ENCODE measurements at places on chromosomes 5 and 9.

DNA sequence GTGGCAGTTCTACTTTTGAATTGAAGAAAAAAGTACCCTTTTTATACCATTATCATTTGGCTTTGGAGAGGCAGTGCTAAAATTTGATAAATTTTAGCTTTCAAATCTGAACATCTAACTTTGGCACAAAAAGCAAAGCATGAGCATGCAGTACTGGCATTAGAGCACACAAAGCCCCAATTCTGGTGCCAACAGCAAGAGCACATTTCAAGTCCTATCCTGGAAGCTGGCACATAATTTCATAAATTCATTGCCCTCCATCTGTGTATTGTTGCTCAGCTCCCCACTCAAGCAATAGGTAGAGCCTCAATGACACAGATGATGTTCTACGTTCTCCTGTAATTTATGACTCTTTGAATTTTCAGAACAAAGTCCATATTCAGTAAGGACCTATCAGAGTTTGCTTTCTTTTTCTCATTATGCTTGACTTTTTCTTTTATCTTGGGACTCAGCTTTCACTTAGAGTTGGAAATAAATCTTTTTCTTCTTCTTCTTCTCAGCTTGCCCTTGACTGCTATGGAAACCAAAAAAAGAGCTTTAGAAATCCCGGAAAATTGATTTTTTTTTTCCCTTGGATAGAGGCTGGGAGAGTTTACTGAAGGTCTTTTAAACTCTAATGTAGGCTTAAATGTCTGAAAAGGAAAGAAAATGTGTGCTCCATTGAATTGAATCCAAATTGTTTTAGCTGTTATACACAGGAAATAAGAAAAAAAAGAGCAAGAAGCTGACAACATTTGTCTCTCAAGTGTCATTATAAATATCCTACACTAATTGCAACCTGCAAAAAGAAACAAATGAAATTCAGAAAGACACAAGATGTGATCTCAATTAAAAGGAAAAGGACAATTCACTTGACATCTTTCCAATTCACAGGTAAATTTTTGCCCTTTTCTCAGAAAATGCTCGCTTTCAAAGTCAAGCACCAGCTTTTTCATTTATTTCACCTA, 380.8 kb upstream of the CDH18 start:
- no peak for DNase-seq

GRCh38 chr5:173634465-173634983, 18.1 kb upstream of the BOD1 start:
- no peak for DNase-seq

- no peak for DNase-seq
These were observed at the start of gene EFNA5 for GRCh38 chr5:107670932-107671741. EFNA5 (minus strand) TSS chr5:107670937.

DNA sequence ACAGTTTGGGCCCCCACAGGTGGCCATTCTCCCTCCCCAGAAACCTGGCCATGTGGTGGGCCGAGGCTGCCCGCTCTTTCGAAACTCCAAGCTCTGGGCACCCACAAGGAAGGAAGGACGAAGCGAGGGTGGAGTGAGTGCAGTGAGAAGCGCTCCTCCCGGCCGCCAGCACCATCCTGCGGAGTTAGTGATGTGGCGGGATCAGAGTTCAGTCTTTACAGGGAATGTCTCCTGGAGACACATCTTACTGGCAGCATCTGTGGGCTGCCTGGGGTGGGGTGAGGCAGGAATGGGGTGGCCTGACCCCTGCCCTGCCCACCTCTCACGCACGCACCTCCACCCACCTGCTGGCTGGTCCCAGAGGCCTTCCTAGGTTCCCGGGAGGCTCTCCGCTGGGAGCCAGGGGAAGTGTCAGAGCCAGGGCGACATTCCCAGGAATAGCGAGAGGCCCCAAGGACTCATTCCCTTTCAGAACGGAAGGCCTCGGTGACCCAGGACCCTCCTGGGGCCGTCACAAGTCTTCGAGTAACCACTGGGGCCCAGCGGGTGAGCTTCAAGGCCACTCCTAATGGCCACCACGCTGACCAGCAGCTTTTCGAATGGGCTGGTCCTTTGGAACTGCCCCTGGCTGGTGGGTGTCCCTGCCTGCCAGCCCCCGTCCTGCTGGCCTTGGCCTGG, 5.5 kb upstream of the RNU6ATAC start:
- DNase-seq = no peak

DNA sequence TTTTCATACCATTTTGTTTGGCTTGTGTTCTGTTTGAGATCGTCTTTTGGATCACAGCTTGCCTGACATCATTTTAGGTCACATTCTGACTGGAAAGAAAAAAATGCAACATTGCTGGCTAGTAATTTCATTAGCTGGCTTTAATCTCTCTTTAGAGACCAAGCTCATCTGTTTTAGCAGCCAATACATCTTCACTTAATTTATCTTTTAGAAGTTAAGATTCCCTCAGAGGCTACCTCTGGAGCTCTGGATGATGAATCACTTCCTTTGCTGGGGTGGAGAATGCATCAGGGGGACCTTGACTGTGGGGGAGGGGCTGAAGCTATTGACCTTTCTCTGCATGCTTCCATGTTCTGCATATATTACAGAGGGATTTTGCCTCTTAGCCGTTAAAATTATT, 181.5 kb upstream of the OTULINL start:
- DNase-seq = no peak

DNA sequence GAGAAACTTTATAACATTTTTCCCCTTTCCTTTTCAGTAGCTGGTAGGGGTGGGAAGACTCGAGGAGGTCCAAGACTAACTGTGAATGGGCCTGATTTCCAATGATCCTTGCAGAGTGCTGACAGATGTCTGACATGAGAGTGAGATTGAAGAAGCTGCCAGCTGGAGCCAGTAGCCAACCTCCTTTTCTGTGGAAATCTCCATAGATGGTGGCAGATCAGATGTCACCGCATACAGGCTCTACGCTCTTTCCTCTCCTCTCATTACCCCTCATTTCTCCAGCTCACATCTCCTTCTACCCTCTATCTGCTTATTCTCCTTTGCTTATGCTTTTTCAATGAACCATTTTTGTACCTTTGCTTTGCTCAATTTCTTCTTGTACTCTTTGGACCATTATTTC, 395.2 kb upstream of the TNC start:
- DNase-seq = no peak

DNA sequence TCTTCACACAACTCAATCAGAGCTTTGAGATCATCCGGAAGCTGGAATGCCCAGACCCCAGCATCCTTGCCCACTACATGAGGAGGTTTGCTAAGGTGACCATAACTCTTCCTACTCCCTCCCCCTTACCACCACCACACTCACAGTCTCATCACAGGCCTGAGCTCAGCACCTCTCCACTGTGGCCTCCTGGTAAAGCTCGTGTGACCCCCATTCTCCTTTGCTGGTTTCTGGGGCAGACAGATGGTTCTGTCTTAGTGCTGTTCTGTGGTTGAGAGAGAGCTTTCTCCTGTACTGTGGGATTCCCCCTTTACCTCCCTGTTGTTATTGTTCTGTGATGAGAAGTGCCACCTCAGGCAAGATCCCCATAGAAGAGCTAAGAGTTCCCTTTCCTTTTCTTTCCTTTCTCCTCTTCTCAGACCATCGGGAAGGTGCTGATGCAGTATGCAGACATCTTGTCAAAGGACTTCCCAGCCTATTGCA, 92.7 kb upstream of the RUSC2 start:
- no peak for DNase-seq
